ENCODE measurements at places on chromosomes 2 and 18. TPM values are rescaled to one million over a fixed set of nuclear protein-coding genes. Genes with fewer than 3 reads are reported as not detected.

The HMSD gene
- not detected for total RNA-seq

The RAB27B gene
- total RNA-seq: 2.5 TPM

The ACVR1C gene
- total RNA-seq: 6.2 TPM

The GPR35 gene
- 7.1 TPM for total RNA-seq

DNA sequence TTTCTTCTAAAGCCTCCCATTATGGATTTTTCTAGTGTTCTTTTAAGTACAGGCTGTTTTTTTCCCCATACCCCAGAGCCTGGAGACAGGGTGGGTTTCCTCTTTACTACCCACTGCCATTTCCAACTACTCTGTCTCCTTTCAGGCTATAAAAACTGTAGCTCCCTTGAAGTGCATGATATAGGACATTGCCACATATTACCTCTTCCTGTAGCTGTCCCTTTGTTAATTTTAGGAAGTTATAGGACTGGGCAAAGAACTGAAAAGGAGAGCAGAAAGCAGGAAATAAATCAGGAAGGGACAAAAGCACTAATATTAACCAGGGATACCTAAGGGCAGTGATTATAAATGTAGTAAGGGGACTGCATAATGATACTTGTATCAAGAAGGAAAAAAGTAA is 54.1 kb downstream of the VIL1 start:
- no peak for DNase-seq

- no peak for DNase-seq
These were observed 392.3 kb upstream of the ZNF804A start for GRCh38 chr2:184206045-184206444.

- DNase-seq: no peak
These were observed 10.2 kb downstream of the FECH start for GRCh38 chr18:57576316-57576715.

- DNase-seq: no peak
These were observed 18.8 kb upstream of the MRPL33 start for GRCh38 chr2:27752551-27753237.

GRCh38 chr18:65786474-65786873 is 35.7 kb downstream of the CDH7 start:
- DNase-seq: no peak

GRCh38 chr2:24123195-24123921 is at the start of the genes FAM228B and PFN4:
FAM228B (plus strand) TSS chr2:24123469; CDS start chr2:24124362, 893 bp downstream.
PFN4 (minus strand) TSS chr2:24123334; CDS start chr2:24122535, 799 bp downstream.
- peak; percentile 25 for DNase-seq

DNA sequence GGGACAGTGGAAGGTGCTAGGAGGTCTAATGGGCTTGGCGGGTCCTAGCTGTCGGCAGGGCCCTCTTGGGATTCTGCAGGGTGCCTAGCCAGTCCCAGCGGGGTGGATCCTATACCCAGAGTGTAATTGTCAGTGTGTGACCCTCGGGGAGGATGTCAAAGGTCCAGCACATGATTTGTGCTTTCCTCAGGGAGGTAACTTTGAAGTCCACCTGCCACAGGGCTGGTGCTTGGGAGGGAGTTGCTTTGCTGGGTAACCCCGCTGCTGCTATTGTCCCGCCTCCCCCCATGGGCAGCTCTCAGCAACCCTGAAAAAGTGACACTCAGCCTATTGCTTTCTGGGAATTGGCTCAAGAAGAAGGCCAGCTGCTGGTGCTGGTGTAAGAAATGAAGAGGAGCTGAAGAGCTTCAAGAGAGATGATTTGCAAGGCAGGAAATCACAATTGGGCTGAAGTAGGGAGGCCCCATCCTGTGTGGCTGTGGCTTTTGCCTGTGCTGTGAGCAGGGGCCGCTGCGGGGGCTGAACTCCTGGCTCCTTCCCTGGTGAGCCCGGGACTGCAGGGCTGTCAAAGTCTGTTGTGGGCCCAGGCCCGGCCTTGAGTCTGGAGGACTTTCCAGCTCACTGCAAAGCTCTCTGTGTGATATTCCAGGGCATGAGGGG is 36.4 kb downstream of the EMILIN2 start:
- DNase-seq: peak; percentile 34

DNA sequence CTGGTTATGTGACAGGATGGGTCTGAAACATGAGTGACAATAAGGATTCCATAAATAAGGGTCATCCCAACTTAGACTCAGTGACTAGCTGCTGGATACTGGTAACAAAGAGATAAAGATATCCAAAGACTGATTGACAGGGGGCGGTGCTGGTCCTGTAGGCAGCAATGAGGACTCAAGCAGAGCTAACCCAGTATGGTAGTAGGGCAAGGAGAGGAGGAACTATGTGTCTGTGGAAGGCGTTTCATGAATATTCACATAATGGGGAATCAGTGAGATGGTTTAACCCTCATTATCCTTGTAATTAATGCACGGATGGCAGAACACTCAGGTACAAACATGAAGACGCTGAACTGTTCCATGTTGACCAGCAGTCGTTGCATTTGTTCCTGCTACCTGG is 102.5 kb upstream of the EML6 start:
- no peak for DNase-seq

Measured in CD4-positive, alpha-beta T cell (primary cell).